Activated CD4-positive, alpha-beta T cell treated with anti-CD3 and anti-CD28 coated beads for 4 hours (primary cell): ENCODE measurements at places on chromosomes 3 and 15.

GRCh38 chr15:69117431-69117871, 43.0 kb upstream of the GLCE start:
- DNase-seq, result no peak

GRCh38 chr15:72199721-72200212, 2.2 kb upstream of the GRAMD2A start:
- peak; percentile 60 for DNase-seq

GRCh38 chr3:53357458-53357857, 10.1 kb upstream of the DCP1A start:
- no peak for DNase-seq

GRCh38 chr3:114212646-114213045, 24.7 kb downstream of the ZNF80 start:
- no peak for DNase-seq

DNA sequence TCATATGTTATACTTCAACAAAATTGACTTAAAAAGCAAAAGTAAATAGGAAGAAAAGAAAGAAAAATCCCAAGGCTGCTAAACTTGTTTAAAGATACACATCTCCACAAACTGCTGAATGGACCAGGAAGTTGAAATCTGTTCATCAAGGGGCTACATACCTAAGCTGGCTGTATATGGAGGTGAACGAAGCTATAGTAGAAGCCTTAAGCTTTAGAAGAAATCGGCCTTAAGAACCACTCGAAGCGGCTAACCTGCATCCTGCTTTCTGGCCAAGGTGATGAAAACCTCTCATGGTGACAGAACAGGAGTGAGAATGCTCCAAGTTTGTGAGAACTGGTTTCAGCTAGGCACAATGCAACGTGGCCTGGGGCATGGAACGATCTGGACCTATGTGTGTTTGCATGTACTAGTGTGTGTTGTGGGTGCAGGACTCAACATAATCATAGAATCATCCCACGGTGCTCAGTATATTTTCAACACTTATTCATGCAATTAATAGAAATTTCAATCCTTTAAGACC, 31.3 kb upstream of the SPTBN5 start:
- DNase-seq, result no peak

DNA sequence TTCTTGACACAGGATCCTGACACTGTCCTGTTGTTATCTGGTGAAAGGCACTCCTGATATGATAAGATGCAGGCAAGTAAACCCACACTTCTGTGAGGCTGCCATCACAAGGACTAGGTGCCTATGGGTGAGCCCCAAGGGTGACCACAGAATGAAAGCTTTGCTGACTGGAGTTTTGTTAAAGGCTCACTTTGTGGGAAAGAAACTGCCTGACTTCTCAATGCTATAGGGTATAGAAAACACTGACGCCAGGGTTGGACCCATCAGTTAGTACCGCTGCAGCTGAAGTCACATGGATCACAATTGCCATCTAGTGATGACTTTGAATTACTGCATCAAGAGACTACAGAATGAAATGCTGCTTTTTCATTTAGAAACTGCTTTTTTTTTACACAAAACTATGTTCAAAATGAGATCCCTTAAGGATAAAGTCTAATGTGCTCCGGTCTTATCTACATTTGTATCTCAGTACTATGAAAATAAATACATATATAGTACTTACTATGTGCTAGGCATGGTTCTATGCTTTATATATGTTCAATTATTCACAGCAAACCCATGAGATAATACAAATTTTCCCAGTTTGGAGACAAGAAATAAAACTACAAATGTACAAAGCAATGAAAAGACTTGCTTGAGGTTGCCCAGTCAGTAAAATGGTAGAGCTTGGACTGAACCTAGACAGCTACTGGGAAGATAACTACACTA, 64.2 kb upstream of the CMSS1 start:
- DNase-seq, result no peak

DNA sequence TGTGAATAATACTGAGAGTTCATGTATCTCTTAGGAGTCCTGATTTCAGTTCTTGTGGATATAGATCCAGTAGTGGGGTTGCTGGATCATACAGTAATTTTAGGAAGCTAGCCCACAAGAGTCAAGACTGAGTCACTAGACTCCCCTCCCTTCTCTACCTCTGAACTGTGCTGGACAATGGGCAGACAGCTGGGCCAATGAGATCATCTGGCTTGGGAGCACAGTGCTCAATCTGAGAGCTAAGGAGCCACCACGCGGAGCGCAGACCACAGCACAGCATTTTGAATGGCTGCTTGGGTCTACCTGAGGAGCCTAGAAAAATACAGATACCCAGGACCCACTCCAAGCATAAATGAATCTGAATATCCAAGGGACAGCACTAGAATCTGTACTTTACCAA, 32.5 kb downstream of the WNT5A start:
- DNase-seq, result no peak

- DNase-seq, result peak; percentile 17
Measured at GRCh38 chr15:60899322-60899966, 329.7 kb downstream of the RORA start.
